ENCODE measurements at places on chromosomes 4 and X.

DNA sequence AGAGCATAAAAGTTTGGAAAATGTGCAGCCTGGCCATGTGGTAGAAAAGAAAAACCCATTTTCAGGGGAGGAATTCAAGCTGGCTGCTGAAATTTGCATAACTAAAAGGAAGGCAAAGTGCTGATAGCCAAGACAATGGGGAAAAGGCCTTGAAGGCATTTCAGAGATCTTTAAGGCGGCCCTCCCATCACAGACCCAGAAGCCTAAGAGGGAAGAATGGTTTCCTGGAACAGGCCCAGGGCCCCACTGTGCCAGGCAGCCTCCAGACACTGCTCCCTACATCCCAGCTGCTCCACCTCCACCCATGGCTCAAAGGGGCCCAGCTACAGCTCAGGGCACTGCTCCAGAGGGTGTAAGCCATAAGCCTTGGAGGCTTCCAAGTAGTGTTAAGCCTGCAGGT, 158.0 kb upstream of the PRDX4 start:
- DNase-seq = no peak

DNA sequence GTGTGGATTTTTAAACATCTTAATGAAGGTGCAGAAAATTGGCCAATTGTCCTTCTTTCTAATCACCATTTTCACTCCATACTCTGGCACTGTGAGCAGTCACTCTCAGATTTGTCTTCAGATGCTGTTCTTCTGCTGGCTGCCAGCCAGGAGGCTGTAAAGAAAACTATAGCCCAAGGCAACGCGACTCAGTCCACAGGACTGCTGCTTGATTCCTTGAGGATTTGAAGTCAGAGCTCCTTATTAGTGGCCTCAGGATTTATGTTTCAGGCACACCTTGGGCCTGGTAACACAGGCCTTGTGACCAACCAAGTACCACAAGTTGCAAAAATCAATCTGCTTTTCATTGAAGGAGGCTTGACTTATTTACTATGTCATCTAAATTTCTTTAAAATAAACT, 342.6 kb downstream of the GPM6A start:
- DNase-seq = no peak

GRCh38 chr4:85756938-85757337, 282.0 kb downstream of the ARHGAP24 start:
- no peak for DNase-seq

DNA sequence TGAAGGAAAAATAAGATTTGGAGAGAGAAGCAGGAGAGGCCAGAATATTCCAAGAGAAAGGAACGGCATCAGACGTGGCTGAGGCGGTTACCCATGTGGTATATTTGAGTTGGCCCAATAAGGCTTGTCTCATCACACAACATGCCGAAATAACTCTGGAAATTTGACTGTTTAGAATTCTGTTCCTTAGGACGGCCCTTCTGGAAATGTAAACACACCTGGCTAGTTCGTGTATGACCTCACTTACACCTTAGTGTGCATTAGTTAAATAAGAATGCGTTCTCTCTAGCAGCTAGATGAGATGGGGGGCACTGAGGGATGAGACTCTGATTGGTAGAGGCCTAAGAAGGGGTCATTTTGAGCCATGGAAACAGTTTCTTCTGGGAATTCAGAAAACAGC, 33.2 kb upstream of the PLAC1 start:
- no peak for DNase-seq

GRCh38 chr4:81195475-81195874, 19.5 kb downstream of the PRKG2 start:
- no peak for DNase-seq

GRCh38 chr4:70993181-70994068, at the start of gene DCK:
TSS of gene DCK (plus strand) at chr4:70993649. CDS start at chr4:70993836, 187 bp downstream.
- peak; percentile 45 for DNase-seq

- no peak for DNase-seq
Observed at GRCh38 chrX:130561930-130562329, 160.1 kb downstream of the RBMX2 start.

- DNase-seq = no peak
Observed at GRCh38 chr4:46844325-46844917, 64.6 kb downstream of the COX7B2 start.

Measured in activated CD8-positive, alpha-beta memory T cell treated with anti-CD3 and anti-CD28 coated beads for 1 hour (primary cell).